ENCODE measurements at places on chromosomes 2 and 18.
A peak's percentile ranks its signal among the peaks of the same experiment; 100 is the strongest.

DNA sequence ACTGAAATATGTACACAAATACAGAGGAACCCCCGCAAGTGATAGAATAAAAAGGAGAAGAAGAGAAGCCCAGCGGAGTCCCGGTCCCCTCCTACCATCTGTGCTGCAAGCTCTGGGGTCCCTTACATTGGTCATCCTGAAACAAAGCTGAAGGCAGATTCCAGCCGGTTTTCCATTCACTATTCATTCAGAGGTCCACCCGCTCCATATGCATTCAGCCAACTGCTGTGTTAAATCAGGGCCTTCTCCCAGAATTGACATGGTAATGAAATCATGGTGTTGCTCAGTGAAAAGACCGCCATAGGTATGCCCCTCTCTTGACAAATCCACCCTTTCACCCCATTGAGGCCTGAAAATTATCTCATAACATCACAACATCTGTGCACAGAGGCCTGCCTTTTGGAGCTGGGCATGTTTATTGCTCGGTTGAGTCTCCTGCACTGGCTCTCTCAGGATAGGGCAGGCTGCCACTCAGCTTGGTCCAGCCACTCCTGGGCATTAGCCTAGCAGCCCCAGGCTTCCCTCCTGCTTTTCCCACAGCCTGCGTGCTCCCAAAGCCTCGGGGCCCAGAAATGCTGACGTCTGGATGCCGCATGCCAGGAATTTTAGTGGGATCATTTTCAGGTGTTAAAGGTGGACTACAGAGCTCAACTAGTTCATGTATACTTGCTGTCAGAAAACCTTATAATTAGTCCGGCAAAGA, 39.3 kb upstream of the ID2 start:
- no peak for DNase-seq

DNA sequence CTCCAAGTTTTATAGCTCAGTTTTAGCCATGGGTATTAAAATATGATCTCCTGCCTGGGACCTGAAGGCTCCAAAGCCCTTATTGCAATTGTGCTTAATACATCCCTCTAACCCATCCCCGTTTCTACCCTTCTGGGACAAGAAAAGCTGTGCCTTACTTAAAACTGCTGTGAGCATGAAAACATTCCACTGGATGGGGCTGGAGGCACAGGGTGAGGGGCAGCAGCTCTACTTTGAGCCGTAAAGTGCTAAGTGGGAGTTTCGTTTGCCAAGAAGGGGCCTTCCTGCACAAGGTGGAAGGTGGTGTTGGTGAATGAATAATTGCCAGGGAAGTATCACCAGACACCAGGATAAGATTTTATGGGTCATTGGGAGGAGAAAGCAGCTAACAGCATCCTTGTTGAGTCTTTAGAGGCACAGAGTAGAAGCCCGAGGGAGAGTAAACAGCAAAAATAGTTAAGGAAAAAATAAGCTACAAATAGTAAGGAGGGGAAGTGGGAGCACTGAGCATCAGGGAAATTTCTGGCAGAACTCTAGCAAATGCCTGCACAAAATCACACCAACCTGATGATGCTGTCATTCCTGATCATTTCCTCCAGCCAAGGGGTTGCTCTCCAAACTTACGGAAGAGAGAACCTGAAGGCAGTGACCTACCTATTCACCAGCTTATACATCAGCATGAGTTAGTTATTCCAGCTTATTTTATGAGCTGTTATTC, 218.4 kb downstream of the MREG start:
- no peak for DNase-seq

- DNase-seq, result no peak
Observed at GRCh38 chr2:169579044-169579443, 5.1 kb upstream of the PPIG start.

GRCh38 chr2:109613081-109613921, 465 bp downstream of the SEPTIN10 start:
- DNase-seq, result no peak

DNA sequence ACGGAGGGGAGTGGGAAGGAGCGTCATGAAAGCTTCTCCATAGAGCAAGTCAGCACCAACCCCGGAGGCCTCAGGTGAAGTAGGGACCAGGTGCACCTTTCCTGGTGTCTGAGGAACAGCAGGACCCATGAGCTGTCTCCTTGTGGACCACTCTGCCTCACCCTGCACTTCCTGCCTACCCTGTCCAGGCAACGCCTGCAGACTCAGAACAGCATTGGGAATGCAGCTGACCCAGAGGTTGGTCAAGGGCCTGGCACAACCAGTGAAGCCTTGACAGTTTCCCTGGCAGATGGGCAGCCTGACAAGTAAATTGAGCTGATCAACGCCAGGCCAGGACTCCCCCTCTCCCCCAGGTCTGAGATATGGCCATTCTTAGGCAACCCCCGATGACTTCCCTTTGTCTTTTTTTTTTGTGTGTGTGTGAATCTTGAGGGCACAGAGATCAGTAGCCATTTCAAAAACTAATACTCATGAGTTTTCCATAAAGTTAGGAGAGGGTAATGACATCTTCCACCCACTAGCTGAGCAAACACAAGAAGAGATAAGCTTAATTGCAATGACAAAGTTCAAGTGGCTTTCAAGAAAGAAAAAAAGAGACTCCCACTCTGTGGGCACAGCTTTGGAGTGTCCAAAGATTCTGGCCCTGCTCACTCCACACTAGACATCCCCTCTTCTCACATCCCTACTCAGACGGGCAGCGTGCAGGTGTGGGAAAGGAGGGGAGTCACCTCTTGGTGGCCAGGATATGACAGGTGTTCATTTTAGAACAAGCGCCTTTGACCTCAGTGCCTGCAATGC, 3.5 kb upstream of the FABP1 start:
- DNase-seq, result no peak

GRCh38 chr2:88831071-88831791, 139.8 kb downstream of the RPIA start:
- no peak for DNase-seq

DNA sequence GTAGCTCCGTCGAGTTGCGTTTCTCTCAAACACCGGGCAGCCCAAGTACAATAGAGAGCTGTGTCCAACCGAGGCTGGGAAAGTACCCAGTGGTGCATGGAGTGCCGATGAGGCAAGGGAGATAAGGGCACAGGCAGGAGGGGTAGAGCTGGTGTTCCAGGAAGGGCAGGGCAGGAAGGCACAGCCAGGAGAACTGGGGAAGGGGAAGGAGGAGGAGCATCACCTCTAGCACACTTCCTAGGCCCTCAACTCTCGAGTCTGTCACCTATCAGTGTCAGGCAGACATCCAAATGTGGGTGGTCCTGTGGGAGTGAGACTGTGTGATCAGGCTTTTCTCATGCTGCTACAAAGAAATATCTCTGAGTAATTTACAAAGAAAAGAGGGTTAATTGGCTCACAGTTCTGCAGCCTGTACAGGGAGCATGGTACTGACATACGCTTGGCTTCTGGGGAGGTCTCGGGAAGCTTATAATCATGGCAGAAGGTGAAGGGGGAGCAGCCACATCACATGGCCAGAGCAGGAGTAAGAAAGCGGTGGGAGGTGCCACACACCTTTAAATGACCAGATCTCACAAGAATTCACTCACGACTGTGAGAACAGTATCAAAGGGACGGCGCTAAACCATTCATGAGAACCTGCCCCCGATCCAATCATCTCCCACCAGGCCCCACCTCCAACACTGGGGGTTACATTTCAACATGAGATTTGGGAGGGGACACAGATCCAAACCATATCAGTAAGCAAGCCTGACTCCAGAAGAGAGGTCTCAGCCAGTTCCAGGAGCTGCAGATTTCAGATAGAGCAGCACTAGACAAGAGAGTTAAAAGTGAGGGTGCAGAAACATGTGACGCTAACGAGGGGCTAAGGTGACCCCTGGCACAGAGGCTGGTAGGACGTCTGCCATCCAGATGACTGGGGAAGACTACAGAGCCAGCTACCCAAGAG, 75.7 kb downstream of the MBOAT2 start:
- DNase-seq, result no peak

GRCh38 chr2:131022731-131023130, 70.5 kb downstream of the FAM168B start:
- no peak for DNase-seq

DNA sequence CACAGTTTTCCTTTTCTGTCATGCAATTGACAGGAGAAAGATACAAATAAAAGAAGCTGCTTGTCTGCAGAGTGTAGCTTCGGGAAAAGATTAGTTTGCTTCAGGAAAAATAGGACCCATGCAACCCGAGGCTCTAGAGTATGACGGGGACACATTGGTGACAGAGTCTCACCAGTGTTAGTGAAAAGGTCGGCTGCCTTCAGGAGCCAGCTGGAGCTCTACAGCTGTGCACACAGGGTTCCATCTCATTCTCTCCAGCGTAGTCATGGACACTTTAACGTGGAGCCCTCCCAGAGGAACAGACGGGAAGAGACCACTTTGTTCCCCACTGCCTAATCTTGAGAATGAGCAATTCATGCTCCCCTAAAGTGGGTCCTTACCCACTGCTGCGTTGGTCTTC, 42.9 kb downstream of the FECH start:
- DNase-seq, result no peak

GRCh38 chr2:152542337-152542994, 174.8 kb downstream of the PRPF40A start:
- no peak for DNase-seq

DNA sequence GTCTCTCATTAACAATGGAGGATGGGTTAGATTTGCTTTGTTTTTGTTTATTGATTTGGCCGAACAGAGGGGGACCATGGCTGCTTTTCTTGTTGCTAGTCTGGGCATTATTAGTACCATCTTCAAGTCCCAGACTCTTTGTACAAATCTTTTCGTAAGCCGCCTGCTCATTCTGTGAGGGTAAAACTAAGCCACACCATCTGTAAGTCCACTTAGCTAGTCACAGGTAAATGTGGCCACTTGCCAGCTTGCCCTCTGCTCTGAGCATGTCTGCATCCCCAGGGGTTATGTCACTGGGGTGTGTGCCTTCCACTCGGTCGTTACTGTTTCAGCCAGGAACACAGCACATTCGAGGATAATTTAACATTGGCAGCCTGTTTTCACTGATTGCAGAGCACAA, 85.6 kb downstream of the SMIM21 start:
- no peak for DNase-seq

DNA sequence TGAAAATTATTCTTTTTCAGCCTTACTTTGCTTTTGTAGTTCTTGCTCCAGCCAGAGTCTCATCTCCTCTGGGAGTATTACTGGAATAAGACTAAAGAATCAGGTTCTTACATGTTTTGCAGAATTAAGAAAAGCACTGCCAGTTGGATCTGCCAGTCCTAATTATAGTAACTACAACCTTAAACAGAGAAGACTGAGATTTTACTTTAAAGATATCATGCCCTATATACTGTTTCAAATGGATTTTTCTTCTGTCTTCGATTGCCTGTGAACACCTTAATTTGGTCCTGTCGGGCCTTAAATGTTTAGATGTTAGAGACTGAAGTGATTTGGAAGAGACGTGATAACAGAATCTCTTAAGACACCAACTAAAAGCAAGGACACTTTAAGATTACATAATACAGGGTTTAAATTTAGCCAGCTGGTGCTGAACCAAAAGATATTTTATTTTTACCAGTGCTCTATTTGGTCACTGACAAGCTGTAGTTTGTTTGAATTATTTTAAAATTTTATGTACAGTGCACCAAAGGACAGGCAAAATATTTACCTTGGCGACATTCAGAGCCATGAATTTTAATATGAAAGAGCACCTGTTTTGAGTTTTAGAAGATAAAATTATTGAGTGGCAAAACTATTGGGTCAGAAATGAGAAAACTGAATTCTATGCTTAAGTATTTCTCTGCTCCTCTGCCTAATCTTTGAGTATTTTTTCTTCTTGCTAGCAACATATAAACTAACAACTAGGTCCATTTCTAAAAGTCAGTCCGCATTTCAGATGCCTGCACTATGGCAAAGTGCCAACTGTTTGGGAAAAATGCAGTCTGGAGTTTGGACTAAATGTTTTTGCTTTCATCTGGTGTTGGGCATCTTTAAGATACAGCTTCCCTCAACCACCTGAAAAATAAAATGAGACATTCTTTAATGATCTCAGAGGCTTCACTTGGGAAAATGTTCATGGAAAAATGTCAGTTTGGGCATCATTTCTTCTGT, 300.0 kb downstream of the XIRP2 start:
- DNase-seq, result no peak

GRCh38 chr18:76335859-76336640, 159.0 kb downstream of the ZNF516 start:
- DNase-seq, result no peak

- no peak for DNase-seq
Observed at GRCh38 chr18:40159141-40160017, 1795.7 kb upstream of the PIK3C3 start.

GRCh38 chr2:134586326-134586965, 132.4 kb downstream of the TMEM163 start:
- DNase-seq, result no peak

GRCh38 chr2:182929972-182930371, 63.5 kb upstream of the FRZB start:
- no peak for DNase-seq

DNA sequence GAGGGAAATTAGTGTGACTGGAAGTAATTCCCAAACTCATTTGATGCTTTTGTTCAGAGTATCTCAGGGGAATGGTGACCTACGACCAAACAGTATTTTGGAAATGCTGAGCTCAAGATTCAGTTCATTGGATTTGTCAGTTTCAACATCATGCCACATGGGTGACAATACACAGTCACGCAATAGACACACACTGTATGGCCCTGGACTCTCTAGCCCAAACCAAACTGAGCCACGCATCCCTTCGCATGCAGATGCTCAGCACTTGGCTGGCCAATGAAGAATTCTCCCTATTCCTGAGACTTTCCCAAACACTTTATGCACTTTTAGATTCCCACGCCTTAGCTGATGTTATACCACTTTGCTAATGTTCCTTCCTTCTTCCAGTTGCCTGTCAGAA, 10.0 kb downstream of the PDE1A start:
- DNase-seq, result no peak

GRCh38 chr18:23365602-23366001, 87.5 kb upstream of the RIOK3 start:
- DNase-seq, result no peak

DNA sequence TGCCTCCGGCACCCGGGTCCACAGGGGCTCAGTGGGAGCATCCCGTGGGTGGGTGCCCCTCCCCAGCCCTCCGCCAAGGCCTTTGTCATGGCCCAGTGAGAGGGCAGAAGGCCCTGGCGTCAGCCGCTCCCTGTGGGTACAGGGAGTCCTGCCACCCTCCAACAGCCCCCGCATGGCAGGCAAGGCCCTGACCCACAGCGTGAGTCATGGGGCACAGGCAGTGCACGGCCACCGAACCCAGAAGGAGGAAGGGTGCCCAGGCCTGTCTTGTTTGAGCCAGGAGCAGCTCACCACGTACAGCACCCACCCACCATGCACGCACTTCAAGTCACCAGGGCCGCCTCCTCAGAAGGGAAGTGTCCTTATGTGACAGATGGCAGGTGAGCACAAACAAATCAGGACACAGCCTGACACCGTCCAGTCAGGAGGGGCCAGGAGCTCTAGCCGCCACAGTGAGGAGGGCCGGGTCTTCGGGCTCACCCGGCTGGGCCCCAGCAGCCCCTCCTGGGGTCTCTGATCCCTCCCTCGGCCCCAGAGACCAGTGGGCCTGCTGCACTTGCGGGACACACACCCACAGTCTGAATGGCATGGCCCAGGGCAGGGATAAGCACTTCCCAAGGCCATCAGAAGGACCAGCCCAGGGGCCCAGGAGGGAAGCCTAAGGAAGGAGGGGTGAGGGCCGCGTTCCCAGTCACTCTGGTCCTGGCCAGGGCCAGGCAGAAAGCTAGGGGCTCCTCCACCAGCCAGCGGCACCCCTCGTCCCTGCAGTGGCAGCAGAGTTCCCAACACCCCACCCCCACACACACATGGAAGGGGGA, 25.8 kb downstream of the BIN1 start:
- peak; percentile 22 for DNase-seq

- DNase-seq, result no peak
Observed at GRCh38 chr2:1494906-1495305, 81.6 kb downstream of the TPO start.

GRCh38 chr18:60019463-60019840, 119.7 kb downstream of the PMAIP1 start:
- DNase-seq, result no peak
